DMS79 (cell line): ENCODE measurements at places on chromosomes 3 and 15.

DNA sequence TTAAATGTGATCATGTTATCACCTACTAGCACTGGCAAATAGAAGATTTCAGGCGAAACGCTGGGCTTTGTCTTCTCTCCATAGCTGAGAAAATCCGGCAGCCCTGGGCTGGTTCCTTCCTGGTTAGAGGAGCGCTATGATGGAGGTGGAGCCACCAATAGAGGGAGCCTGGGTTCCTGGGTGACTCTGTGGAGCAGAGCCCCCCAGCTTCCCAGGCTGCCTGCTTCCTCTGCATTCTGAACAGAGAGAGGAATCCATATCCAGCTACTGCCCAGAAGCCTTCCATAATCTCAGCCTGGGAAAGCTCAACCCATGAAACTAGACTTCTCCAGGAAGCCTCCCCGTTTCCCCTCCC lies 32.6 kb upstream of the IQSEC1 start:
- DNase-seq, result no peak

DNA sequence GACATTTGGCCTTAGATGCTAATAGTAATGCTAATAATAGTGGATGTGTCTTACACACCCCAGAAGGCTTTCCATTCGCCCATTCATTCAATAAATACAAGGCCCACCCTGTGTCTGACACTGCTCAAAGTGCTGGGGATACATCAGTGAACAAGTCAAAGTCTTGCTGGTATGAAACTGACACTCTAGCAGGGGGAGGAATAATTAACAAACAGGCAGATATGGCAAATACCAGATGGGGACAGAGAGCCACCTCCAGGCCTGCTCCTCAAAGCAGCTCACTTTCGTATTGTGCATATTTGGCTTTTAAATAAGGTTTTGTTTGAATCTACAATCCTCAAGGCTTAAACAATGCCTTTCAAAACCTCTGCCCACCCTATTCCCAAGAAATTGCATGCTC lies 28.3 kb upstream of the LYZL4 start:
- DNase-seq, result no peak

GRCh38 chr15:31439328-31439727 lies 112.7 kb downstream of the KLF13 start:
- DNase-seq, result no peak

- no peak for DNase-seq
These were observed 775.0 kb downstream of the SQOR start for GRCh38 chr15:46409841-46410301.

DNA sequence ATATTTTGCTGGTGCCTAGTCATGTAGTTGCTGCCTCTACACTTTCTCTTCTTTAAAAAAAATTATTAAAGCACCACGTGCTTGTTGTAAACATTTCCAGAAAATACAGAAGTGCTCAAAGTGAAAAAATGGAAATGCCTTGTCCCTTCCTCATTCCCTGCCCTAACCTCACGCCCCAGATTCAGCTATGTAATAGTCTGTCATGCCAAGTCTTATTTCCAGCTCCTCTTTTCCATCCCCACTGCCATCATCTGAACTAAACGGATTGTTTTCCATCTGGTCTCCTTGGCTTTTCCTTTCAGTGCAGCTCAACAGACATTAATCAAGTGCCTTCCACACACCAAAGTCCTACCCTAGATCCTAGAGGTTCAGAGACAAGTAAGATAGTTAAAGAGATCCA lies 15.5 kb downstream of the ZNF774 start:
- DNase-seq, result no peak

DNA sequence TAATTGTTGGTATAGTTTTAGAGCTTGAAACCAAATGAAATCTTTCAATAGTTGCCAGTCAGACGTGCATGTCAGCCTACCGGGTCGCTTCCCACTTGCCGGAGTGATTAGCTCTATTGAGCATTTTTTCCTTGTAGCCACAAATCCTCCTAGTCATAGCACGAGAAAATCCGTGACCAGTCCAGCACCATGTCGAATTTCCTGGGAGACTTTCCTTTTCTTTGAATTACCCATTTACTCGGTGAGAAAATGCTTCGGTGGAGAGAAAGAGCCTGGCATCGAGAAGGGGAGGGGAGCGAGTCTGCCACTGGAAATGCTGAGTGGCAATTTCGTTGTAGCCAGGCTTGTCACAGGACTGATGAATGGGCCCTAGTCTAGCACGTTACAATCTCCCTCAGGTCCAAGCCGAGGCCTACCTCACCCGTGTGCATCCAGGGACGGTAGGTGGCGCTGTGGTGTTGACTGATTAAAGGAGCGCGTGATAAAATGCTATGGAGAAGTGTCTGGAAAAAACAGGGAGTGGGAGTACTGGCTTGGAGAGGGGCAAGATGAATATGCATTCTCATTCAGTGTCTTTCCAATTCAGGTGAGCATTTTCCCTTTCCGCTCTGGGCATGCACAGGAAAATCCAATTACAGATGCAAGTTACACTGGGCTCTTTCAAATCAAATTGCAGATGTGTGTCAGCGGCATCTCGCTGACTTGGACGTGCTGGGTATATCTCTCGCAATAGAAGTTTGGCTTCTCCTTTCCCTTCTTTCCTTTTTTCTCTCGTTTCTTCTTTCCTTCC lies 238.8 kb downstream of the EDEM1 start:
- no peak for DNase-seq

DNA sequence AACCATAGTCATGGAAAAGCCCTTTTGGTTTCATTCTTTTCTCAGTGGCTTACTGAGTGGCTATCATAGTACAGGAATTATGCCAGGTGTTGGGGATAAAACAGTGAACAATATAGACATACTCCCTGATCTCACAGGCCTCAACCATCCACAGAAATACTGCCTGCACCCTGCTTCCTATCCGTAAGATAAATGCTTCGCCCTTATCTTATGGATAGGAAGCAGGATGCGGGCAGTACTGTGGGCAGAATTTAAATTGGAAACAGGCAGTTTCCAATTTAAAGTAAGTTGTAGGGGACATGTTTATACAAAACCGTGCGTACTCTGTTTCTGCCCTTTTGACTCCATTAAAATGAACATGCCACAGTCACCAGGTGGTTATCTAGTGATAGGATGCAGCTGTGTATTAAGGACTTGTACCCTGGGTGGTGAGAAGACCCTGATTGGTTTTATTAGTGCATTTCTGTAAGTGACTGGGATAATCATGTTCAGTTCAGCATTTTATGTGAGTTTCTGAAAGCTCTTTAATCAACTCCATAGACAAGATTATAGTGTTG lies 141.8 kb upstream of the BHLHE40 start:
- DNase-seq, result no peak

DNA sequence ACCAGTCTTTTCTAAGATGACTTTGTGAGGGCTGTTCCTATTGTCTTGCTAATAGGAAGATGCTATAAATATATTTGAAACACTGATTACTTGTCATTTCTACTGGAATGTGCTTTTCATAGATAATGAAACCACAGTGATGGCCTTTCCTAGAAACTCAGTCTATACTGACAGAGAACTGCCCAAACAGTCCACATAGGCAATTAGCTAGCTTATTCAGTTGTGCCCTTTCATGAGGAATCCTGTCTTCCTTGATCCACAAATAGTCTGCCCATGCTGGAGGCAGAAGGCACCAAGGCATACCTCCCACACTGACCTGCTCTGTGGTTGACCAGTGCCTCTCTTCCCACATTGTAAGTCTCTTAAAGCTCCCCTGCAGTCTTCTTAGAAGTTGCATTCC lies 135.9 kb downstream of the CMSS1 start:
- no peak for DNase-seq

GRCh38 chr3:37149257-37149656 lies 25.1 kb downstream of the LRRFIP2 start:
- DNase-seq, result no peak

- DNase-seq, result no peak
These were observed 79.3 kb downstream of the EOMES start for GRCh38 chr3:27642796-27643195.

DNA sequence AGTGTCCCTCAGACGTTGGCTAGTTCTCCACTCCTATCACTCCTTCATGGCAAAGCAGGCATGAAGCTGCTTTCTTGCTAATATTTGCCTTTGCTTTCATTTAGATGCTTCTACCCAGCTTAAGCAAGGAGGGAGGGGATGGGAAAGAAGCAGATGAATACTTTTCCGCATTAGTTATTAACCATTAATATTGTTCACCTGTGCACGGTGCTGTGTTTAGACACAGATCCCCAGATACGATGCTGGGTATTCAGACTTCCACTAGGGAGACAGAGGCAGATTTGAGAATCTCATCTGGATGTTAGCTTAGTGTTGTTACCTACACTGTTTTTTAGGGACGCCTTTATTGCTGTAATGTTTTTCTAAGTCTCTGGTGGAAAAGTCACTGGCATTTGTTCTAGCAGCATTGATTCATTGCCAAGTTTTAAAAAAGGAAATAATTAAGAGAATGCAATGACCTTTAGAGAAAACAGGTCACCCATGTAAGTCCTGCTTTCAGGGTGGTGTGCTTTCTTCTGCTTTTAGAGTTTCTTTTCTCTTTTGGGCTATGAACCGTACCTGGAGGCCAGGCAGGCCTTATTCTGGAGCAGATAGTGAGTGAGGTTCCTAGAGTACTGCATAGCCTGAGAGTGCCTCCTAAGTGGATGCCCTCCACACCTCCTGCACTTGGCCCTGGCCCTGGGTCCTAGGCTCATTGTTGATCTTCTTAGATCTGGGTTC lies 55.5 kb downstream of the MYZAP start:
- DNase-seq, result no peak

GRCh38 chr3:189902230-189903186 lies 218.2 kb downstream of the P3H2 start:
- DNase-seq, result no peak

DNA sequence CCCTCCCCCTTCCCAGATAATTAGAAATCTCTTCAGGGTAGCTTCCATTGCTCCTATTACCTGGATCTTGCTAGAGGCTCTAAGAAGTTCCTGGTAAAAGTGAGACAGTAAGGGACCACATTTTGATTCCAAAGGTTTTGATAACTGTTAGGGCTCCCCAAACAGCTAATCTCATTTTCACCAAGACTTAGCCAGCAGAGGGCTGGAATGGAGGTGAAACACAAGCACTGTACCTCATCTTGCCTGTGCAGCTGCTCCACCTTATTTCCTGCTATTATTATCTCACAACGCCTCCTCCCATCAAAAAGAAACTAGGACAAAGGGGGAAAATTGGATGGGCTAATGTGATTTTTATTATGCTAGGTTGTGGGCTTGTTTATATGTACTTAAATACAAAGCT lies 7.3 kb downstream of the SETD5 start:
- no peak for DNase-seq
